ENCODE measurements at places on chromosomes 5 and 9.

DNA sequence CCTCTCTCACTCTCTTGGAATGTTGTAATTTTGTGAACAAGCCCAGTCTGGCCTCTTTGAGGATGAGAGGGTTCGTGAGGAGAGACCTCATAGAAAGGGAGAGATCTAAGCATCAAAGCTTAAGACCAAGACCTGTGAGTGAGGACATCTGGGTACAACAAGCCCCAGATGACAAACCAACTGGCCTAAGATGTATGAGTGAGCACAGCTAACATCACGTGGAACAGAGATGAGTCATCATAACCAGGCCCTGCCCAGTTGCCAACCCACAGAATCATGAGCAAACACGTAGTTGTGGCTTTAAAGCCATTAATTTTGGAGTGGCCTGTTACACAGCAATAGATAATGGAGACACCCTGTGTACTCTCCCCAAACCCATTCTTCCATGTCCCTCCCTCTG is 439.1 kb upstream of the KIF2A start:
- no peak for DNase-seq

DNA sequence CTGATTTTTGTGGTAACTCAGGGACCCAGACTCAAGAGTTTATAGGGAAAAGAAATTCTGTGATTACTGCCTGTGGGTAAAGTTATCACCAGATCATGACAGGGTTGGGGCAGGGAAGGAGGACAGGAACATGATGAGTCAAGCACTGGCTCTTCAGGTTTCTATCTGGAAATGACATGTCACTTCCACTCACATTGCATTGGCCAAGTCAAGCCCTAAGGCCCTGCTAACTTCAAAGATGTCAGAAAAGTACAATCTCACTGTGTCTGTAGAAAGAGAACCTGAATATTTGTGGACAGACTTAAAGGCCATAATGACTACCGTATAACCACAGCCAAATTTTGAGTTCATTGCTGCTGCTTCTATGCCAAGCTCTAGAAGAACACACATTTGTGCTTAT is 187.7 kb downstream of the TLE4 start:
- no peak for DNase-seq

GRCh38 chr5:64180661-64181343 is 15.2 kb downstream of the RNF180 start:
- DNase-seq: no peak

- no peak for DNase-seq
These were observed 579 bp downstream of the SLC12A7 start for GRCh38 chr5:1111241-1111726.

GRCh38 chr9:81086416-81086815 is 602.9 kb downstream of the TLE1 start:
- DNase-seq: no peak

DNA sequence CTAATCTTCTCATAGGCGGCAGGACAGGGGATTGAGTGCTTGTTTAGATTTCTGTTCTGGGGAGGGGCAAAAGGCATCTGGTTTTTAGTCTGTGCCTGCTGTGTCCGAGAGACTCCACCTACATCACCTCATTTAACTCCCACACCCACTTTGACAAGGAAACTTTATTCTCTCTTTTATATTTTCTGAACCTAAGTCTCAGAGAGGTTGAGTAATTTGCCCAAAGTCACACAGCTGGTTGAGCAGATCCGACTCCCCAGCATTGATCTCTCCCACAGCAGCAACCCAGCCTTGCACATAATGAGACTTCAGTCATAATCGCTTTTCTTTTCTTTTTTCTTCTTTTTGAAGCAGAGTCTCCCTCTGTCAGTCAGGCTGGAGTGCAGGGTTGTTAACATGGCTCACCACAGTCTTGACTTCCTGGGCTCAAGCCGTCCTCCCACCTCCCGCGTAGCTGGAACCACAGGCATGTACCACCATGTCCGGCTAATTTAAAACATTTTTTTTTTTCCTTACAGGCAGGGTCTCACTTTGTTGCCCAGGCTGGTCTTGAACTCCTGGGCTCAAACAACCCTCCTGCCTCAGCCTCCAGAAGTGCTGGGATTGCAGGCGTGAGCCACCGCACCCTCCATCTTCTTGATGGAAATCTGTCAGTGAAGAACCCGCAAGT is 36.5 kb upstream of the ANKRD33B start:
- no peak for DNase-seq

DNA sequence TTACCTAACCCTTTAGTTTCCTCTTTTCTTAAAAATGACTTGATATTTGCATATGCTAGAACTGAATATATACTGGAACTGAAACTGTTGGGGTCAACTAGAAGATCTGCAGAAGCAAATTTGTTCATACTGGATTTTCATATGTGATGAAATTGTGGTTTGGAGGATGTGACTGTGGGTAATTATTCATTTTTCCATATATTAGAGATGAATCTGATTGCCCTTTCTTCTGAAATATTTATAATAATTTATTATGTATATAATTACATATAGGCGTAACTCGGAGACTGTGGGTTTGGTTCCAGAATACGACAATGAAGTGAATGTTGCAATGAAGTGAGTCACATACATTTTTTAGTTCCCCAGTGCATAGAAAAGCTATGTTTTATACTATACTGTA is 149.1 kb downstream of the ATP10B start:
- DNase-seq: no peak

DNA sequence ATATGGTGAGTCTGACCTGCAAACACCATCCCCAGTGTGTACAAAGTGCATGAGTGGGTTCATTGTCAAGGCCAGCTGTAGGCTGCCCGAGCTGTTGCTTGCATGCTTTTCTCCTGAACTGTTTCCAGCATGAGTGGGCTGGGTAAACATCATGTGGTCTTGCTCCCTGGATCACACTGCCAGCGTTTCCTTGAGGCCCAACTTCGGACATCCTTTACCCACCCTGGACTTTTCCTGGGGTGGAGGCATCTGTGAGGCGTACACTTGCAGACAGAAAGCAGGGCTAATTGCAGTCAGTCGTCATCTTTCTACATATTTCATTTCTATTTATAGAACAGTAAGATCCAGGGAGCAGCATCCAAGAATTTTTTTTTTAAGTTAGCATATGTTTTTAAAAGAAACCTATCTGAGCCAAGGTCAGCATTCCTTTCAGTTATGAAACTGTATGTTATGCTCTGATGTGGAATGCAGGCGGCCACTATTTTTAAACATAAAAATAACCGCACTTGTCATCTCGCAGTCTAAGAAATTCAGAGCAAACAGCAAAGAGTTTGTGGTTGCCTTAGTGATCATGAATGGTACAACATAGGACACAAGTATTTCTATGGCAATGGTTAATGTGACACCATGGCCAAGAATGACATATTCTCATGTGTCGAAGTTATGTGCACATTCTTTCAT is 106.5 kb upstream of the DMRT1 start:
- no peak for DNase-seq

DNA sequence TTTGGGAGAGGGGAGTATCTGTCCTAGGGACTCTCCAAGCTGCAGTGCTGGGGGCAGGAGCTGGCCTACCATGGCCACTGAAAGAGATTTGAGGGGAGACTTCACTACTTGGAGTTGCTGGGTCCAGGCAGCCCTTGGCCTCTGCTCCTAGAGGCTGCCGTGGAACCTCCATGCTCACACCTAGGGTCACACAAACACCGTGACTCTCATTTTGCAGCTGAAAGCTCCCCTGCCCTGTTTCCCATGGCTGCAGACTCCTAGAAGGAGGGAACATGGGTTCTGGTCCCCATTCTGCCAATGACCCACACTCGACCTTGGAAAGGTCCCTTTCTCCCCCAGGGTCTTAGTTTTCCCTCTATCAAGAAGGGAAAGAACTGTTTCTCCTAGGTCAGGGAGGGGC is 147.1 kb upstream of the PPP1R26 start:
- no peak for DNase-seq

GRCh38 chr5:150263801-150264621 is 25.6 kb downstream of the CAMK2A start:
- no peak for DNase-seq

DNA sequence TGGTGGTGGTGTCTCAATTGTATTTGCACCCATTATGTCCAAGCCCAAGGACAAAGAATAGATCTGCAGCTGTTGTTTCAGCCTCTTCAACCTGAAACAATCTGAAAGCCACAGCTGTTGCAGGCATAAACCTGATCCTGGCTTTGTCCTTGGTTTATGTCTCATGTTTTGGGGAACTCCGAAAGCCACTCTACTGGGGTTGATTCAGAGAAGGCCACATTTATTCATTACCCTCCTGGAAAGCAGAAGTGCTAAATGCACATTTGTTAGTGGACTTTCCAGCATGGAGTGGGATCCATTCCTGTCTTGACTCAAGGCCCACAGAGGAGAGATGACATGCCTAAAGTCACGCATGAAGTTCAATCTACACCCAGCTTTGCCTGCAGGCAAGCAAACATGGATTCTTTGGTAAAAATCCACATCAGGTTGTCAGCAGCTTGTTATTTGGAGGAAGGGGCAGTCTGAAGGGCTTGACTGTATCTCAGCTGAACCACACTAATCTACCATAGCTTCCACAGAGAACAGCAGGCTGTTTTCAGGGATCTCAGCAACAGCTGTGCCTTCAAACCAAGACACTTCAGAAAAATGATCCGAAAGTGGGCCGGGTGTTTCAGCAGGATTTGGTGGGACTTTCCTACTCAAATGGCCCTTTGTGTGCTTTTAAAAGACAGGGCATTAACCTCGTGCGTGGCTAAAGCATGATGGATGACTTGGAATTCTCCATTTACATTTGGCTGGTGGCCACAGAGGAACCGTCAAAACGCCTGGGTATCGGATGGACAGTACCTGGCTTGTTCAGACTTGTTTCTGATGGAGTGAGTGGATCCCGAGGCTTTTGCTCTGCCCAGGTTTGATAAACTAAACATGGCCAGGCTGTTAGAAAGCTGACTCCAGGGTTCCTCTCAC is 36.2 kb upstream of the ADAM19 start:
- no peak for DNase-seq

DNA sequence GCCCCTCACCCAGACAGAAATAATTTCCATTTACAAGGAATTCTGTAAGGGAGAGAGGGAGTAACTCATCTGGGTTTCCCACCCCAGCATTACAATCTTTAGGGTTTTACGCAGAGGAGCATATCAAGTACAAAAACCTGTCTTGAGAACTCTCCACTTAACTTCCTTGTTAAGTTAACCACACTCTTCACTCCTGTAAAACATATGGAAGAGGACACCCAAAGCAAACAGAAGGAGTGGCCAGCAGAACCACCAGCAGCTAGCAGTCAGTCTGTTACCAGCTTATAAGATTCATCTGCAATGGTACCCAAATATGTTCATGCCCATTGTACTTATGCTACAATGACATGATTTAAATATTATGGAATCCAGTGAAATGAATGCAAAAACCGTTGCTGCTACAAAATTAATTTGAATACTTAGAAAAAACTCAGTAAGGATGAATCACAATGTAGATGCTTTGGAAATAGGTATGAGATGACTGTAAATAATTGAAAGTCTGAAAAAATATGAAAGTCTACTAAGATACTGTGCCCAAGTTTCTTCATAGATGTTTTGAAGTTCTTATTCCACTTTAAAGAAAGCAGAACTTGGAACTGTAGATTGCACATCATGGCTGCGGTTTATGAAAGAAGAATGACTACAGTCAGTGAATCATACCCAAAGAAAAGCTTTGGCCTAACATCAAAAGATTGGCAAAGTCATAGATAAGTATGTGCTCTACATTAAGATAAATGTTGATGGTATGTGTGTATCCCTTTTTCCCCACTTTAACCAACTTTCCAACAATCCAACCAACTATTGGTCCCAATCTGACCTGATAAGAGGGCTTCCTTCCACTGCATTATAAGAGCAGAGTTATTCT is 233.6 kb downstream of the ACTL7B start:
- DNase-seq: no peak

DNA sequence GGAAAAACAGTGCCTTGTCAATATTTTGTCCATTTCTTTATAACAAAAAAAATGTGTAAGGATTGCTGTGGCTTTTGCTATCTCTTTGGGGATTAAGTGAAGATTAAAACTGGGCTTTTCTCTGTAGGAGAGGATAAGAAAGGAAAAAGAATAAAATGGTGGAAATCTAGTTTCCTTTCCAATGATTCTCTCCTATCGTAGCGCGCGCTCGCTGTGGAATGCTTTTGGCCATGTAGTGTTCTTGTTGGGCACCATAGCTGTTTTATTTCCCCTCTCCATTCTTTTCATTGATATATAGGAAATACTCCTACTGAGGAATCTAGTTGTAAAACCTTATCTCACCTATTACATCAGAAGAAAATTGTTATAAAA is 1.5 kb downstream of the STXBP1 start:
- no peak for DNase-seq

GRCh38 chr5:112386766-112387165 is 32.3 kb downstream of the EPB41L4A start:
- DNase-seq: no peak

GRCh38 chr5:125316915-125317535 is 570.6 kb upstream of the ZNF608 start:
- DNase-seq: no peak

GRCh38 chr5:126519637-126520592 is 75.1 kb downstream of the ALDH7A1 start:
- peak; percentile 14 for DNase-seq

DNA sequence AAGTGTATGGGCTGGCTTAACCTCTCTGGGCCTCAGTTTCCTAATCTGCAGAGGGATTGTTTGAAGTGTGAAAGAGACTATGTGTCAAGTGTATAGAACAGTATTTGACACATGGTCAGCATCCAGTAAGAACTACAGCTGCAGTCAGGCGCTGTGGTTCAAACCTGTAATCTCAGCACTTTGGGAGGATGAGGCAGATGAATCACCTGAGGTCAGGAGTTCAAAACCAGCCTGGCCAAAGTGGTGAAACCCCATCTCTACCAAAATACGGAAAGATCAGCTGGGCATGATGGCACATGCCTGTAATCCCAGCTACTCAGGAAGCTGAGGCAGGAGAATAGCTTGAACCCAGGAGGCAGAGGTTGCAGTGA is 31.9 kb upstream of the STING1 start:
- DNase-seq: no peak

GRCh38 chr5:56095579-56096102 is 100.9 kb upstream of the IL6ST start:
- no peak for DNase-seq

DNA sequence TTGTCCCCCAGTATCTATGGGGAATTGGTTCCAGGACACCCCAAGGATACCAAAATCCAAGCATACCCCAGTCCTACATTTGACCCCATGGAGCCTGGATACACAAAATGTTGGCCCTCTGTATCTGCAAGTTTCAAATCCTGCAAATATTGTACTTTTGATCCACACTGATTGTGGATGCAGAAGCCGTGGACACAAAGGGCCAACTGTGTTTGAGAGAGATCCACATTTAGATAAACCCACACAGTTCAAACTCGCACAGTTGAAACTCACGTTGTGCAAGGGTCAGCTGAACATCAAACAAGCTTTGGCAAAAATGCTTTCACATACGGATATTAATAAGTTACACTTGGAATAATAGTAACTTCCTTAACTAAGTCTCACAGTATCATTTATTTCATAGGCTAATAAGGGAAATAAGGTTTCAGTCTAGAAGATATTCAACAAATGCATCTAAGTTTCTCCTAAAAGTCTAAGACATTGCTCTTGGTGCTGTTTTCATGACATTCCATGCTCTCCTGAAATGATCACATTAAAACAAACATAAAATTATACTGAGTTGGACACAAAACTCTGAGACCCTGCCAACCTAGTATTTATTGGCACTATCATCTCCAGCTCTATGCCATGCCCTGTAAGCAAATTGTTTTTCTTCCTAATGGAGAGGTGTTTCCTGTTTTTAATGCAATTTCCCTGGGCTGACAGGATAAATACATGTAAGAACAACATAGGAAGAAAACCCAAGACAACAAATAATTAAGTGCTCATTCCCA is 32.3 kb downstream of the ACTL7A start:
- DNase-seq: no peak

- no peak for DNase-seq
These were observed 10.5 kb downstream of the ECSCR start for GRCh38 chr5:139451878-139452660.

All from hematopoietic multipotent progenitor cell treated with erythropoietin and hydrocortisone succinate and interleukin-3 and kit ligand, for 15 days (in vitro differentiated cells).